ENCODE measurements at places on chromosomes 11 and 22.

GRCh38 chr11:36540998-36541397 lies 26.8 kb upstream of the RAG1 start:
- DNase-seq: no peak
- no peaks in the 10 kb centered on the region for H3K4me1 ChIP-seq
- H3K36me3 ChIP-seq: no peaks in the 10 kb centered on the region
- H3K27me3 ChIP-seq: no peaks in the 10 kb centered on the region
- no peak overlapping the region for H3K4me3 ChIP-seq

DNA sequence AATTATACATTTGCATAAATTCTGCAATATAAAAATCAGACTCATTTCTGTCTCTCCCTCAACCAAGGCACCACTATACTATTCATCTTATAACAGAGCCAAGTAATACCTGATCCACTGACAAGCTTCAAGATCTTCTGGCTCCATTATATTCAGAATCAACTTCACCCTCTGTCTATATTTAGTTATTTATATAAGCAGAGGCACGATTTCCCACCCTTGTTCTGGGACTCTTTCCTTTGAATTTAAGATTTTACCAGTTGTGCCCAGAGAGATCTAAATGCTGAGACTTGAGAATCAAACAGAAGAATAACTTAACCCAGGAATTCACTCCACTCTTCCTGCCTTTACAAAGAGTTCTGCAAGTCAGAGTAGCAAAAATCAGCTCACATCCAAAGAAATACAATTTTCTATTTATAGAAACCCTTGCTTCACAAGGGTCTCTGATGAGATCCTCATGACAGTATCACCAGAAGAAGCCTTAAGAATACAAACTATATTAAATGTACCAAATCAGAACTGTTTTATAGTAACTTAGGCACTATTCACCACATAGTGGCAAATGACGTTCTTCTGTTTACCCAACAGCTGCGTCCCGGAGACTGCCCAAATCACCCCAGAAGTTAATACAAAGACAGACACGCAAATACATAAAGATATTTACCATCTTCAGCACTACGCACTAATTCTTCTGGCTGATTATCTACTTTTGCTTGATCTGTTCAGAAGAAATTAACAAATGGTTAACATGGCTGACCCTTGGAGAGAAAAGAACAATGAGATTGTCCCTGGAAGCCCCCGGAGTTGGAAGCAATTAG lies 32.3 kb upstream of the CCDC89 start:
- no peaks in the 10 kb centered on the region for H3K4me1 ChIP-seq
- DNase-seq: no peak
- H3K4me3 ChIP-seq: no peak overlapping the region
- peak overlapping the region; percentile 60 for H3K27ac ChIP-seq

DNA sequence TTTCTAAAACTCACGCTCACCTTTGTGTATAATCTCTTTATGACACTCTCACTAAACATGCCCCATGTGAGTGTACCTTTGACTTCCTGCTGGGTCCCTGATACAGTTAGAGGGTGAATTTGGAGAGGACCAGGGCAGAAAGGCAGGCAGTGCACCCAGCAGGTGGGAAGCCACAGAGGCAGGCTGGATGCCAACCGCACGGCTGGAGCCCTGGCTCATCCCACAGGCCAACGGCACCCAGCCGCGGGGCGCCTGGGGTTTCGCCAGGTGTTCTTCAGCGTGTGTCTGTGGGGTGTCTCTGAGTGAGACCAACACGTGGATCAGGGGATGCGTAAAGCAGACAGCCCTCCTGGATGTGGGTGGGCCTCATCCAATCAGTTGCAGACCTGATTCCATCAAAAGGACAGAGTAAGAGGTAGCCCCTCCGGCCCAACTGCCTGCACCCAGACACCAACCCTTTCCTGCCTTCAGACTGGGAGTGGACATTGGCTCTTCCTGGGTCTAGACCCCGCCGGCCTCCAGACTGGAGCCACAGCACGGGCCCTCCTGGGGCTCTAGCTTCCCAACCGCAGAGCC lies 51.6 kb downstream of the DHCR7 start:
- H3K27ac ChIP-seq: no peak overlapping the region
- no peak for DNase-seq
- H3K36me3 ChIP-seq: no peaks in the 10 kb centered on the region
- H3K27me3 ChIP-seq: no peaks in the 10 kb centered on the region
- no peaks in the 10 kb centered on the region for H3K4me1 ChIP-seq

GRCh38 chr11:122210367-122210997 lies 94.5 kb upstream of the BLID start:
- H3K27me3 ChIP-seq: no peaks in the 10 kb centered on the region
- H3K27ac ChIP-seq: peak overlapping the region; percentile 71
- peak overlapping the region; percentile 6 for H3K4me3 ChIP-seq
- H3K36me3 ChIP-seq: no peaks in the 10 kb centered on the region
- no peak for DNase-seq

GRCh38 chr11:115333949-115334348 lies 170.3 kb downstream of the CADM1 start:
- no peak overlapping the region for H3K27ac ChIP-seq
- no peak overlapping the region for H3K4me3 ChIP-seq
- no peaks in the 10 kb centered on the region for H3K4me1 ChIP-seq
- H3K27me3 ChIP-seq: no peaks in the 10 kb centered on the region
- no peaks in the 10 kb centered on the region for H3K36me3 ChIP-seq

GRCh38 chr11:57711414-57712255 lies at the start of gene MED19:
MED19 (minus strand) TSS chr11:57712215; CDS start chr11:57712179, 36 bp downstream.
- H3K4me1 ChIP-seq: peaks cover 29% of the 10 kb centered on the region
- DNase-seq: no peak
- H3K4me3 ChIP-seq: peak within 1 kb of the TSS; percentile 85
- peak within 1 kb of the TSS; percentile 82 for H3K27ac ChIP-seq

DNA sequence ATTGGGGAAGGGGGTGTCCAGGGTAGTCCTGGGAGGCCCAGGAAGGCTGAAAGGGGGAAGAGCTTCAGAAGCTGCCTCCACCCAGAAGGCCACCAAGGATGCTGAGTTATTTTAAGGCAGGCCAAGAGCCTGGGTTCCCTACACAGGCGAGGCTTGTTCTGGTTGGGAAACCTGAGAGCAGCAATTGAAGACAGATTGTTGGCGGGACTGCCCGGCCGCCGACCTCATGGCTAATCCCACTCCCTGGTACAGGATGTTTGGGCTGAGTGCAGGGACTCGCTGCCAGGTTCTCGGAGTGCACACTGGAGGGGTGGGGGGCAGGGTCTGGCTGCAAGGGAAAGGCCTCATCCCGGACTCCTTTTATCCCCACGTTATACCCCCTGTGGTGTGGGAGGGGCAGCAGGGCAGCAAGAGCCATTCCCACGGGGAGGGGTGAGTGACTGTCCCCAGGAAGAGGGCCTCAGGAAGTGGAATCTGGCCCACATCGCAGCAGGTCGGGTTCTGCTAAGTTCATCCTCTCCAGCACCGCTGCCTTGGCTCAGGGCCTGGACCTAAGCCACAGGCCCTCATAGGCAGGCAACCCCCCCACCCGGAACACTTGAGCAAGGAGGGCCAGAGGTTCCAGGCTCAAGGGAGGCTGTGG lies 43.6 kb upstream of the PRR5 start:
- H3K4me3 ChIP-seq: no peak overlapping the region
- no peak overlapping the region for H3K27ac ChIP-seq
- H3K4me1 ChIP-seq: no peaks in the 10 kb centered on the region
- no peaks in the 10 kb centered on the region for H3K27me3 ChIP-seq
- no peak for DNase-seq
- H3K36me3 ChIP-seq: no peaks in the 10 kb centered on the region

- DNase-seq: no peak
- H3K36me3 ChIP-seq: peaks cover 22% of the 10 kb centered on the region
- no peaks in the 10 kb centered on the region for H3K27me3 ChIP-seq
- peak overlapping the region; percentile 95 for H3K27ac ChIP-seq
- peaks cover 6% of the 10 kb centered on the region for H3K4me1 ChIP-seq
Observed at GRCh38 chr22:26484360-26484706, 656 bp downstream of the SRRD start.

DNA sequence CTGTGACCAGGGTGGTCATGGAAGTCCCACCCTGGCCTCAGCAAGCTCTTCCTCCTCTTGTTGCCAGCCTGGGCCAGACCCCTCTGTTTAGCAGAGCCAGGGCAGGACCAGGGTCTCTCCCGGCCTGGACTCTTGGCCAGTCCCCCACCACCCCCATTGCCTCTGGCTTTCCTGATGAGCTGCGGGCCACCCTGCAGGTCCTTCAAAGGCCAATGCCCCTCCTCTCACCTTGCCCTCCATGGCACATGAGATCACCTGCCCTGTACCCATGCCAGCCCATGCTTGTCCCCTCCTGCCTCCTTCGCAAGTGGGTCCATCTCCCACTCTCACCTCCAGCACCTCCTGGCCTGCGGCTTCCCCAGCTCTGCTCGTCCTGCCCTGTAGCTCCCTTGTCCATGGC lies 10.4 kb downstream of the FADS2 start:
- DNase-seq: no peak
- H3K27ac ChIP-seq: no peak overlapping the region
- peaks cover 18% of the 10 kb centered on the region for H3K4me1 ChIP-seq

- H3K36me3 ChIP-seq: no peaks in the 10 kb centered on the region
- H3K4me3 ChIP-seq: peak overlapping the region; percentile 56
- H3K27me3 ChIP-seq: no peaks in the 10 kb centered on the region
- H3K4me1 ChIP-seq: peaks cover 6% of the 10 kb centered on the region
Observed at GRCh38 chr11:77411137-77411707, 62.7 kb downstream of the PAK1 start.

- no peaks in the 10 kb centered on the region for H3K27me3 ChIP-seq
- no peak overlapping the region for H3K4me3 ChIP-seq
- no peak for DNase-seq
- H3K36me3 ChIP-seq: no peaks in the 10 kb centered on the region
Observed at GRCh38 chr22:43304831-43305590, 38.2 kb downstream of the SCUBE1 start.

DNA sequence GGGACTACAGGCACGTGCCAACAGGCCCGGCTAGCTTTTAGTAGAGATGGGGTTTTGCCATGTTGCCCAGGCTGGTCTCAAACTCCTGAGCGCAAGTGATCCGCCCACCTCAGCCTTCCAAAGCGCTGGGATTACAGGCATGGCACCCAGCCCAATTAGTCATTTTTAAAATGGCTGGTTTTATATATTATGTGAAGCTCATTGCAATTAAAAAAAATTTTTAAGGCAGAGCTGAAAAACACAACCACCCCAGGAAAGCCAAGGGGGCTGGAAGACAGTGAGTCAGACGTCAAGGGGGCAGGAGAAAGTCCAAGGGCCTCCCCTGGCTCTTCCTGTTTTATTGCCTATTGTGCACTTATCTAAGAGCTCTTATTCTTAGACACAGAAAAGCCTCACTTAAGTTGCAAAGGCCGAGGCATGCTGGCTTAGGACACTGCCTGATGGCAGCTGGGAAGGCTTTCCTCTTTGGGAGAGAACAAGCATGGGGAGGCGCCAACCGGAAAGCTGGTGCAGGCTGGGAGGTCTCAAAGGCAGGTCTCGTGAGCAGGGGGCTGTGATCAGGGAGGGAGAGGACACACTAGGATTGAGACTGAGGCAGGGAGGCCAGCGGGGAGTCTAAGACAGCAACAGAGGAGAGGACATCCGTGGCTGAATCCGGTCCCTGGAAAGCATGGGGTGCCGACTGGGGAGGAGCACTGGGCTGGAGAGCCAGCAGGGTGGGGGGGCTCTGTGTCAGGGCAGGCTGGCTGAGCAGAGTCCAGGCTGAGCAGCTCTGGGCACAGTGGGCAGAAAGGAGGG lies 11.1 kb upstream of the OSM start:
- peak overlapping the region; percentile 77 for H3K27ac ChIP-seq
- peaks cover 13% of the 10 kb centered on the region for H3K4me1 ChIP-seq
- no peaks in the 10 kb centered on the region for H3K27me3 ChIP-seq

DNA sequence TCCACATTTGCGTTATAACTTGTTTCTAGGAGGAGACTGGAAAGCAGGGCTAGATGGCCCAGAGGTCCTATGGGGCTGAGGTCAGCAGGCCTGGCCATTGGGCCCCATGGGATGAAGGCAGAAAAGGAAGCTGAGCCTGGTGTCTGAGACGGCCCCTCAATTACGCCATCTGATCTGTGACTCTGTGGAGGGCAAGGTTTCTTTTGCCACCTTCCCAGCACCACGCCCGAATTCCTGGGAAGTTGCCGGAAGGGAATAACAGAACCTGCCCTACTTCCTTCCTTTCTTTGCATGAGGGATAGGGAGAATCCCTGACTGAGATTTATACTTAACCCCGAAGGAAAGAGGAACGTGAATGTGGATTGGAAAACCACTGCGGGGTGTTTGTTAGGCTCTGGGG lies 118.1 kb downstream of the MPPED1 start:
- H3K4me3 ChIP-seq: no peak overlapping the region
- H3K4me1 ChIP-seq: no peaks in the 10 kb centered on the region
- no peaks in the 10 kb centered on the region for H3K27me3 ChIP-seq
- H3K27ac ChIP-seq: no peak overlapping the region
- no peaks in the 10 kb centered on the region for H3K36me3 ChIP-seq
- no peak for DNase-seq

DNA sequence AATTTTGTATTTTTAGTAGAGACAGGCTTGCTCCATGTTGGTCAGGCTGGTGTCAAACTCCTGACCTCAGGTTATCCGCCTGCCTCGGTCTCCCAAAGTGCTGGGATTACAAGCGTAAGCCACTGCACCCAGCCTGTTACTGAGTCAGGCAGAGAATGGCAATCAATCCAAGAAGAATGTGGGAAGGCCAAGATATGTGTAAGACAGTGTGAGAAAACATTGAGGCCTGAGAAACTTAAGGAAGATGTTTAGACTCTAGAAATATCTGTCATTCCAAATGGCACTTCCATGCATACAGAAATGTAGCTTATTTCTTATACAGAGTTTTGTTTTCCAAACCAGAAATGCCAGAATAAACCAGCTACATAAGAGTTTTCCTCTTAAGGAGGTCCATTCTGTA lies 248.5 kb downstream of the ETS1 start:
- DNase-seq: no peak
- H3K36me3 ChIP-seq: no peaks in the 10 kb centered on the region
- H3K4me3 ChIP-seq: no peak overlapping the region
- H3K27me3 ChIP-seq: no peaks in the 10 kb centered on the region
- H3K27ac ChIP-seq: no peak overlapping the region

- no peak overlapping the region for H3K27ac ChIP-seq
- no peaks in the 10 kb centered on the region for H3K36me3 ChIP-seq
- no peak overlapping the region for H3K4me3 ChIP-seq
- DNase-seq: no peak
Observed at GRCh38 chr11:125935618-125936199, 10.1 kb upstream of the VSIG10L2 start.

DNA sequence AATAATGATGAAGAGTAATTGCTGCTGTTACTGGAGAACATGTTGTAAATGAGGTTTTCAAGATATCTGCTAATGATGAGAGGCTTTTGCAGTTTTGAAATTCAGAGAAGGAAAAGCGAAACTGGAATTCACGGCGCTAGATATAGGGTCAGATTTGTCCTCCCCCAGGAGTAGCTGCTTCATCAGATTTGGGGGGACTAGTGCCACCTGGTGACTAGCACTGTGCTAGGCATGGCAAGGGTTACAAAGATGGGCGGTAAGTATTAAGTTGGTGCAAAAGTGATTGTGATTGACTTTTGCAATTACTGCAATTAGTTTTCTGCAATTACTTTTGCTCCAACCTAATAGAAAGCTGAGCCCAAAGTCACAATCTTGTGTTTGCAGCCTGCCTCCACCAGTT lies 879.9 kb upstream of the TENM4 start:
- no peak for DNase-seq
- H3K4me3 ChIP-seq: no peak overlapping the region
- no peak overlapping the region for H3K27ac ChIP-seq
- no peaks in the 10 kb centered on the region for H3K36me3 ChIP-seq
- H3K27me3 ChIP-seq: no peaks in the 10 kb centered on the region

GRCh38 chr11:69364921-69365320 lies 71.0 kb downstream of the MYEOV start:
- no peak for DNase-seq
- no peak overlapping the region for H3K27ac ChIP-seq
- H3K27me3 ChIP-seq: no peaks in the 10 kb centered on the region
- no peaks in the 10 kb centered on the region for H3K4me1 ChIP-seq
